Fibroblast of the aortic adventitia (primary cell): ENCODE measurements at places on chromosomes 12 and 14. TPM values are rescaled to one million over a fixed set of nuclear protein-coding genes. Genes with fewer than 3 reads are reported as not detected.

Gene GALNT8
- 0.90 TPM in 1 of 2 replicates, not detected in the other for total RNA-seq

Gene FGF6
- not detected in 2 replicates for total RNA-seq

Gene LRP1-AS
- total RNA-seq = not detected in 2 replicates

Gene RXYLT1
- total RNA-seq = 22.1 and 22.5 TPM in 2 replicates

Gene PTPRR
- total RNA-seq = 1.4 TPM in 1 of 2 replicates, not detected in the other
